ENCODE measurements at places on chromosomes 2 and 18.

DNA sequence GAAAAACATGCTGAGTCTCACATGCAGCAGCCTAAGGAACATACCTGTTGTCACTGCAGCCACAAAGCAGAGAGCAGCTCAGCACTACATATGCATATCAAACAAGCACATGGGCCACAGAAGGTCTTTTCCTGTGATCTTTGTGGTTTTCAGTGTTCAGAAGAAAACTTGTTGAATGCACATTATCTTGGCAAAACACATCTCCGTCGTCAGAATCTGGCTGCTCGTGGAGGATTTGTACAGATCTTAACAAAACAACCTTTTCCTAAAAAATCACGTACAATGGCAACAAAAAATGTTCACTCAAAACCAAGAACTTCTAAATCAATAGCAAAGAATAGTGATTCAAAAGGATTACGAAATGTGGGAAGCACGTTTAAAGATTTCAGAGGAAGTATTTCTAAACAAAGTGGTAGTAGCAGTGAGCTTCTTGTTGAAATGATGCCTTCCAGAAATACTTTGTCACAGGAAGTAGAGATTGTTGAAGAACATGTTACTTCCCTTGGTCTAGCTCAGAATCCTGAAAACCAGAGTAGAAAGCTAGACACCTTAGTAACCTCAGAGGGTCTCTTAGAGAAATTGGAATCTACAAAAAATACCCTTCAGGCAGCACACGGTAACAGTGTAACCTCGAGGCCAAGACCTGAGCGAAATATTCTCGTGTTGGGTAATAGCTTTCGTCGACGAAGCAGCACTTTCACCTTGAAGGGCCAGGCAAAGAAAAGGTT is 34.1 kb downstream of the ZNF407 start:
- no peak for DNase-seq

- no peak for DNase-seq
Measured at GRCh38 chr2:70472221-70472890, 81.3 kb downstream of the TGFA start.

DNA sequence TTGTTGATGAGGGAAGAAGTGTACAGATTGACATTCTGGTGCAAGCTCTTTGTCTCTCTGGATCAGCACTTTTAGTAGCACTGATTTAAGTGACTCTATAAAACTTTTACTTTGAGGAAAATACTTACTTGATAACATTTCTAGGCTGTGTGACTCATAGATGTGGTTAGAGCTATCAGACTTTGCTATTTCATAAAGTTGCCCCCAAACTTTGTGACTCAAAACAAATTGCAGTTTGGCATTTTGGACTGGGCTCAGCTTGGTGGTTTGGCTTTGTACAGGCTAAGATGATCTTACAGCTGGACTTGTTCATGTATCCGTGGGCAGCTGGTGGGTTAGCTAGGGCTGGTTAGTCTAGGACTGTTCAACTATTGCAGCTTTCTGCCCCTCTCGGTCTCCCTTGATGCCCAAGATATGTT is 42.1 kb upstream of the GLS start:
- no peak for DNase-seq

GRCh38 chr18:21081426-21081825 is 30.2 kb downstream of the ROCK1 start:
- DNase-seq, result no peak

DNA sequence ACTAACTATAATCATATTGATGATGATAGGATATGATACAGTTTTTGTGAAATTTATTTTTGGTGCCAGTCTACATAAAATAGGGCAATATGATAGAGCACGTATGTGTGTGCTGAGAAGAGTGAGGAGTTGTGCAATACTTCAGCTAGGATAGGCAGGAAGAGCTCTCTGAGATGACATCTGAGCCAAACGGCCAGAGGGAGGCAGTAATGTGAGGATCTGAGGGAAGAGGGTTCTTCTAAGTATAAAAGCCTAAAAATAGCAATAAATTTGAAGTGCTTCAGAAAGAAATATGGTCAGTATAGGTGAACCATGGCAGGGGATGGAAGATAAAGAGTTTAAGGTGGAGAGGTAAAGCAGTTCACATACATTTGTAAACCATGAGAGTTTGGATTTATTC is 102.5 kb downstream of the OLA1 start:
- DNase-seq, result no peak

- no peak for DNase-seq
Measured at GRCh38 chr2:99850084-99850710, 292.2 kb downstream of the AFF3 start.

GRCh38 chr2:151002959-151003600 is 258.6 kb downstream of the RBM43 start:
- DNase-seq, result no peak

DNA sequence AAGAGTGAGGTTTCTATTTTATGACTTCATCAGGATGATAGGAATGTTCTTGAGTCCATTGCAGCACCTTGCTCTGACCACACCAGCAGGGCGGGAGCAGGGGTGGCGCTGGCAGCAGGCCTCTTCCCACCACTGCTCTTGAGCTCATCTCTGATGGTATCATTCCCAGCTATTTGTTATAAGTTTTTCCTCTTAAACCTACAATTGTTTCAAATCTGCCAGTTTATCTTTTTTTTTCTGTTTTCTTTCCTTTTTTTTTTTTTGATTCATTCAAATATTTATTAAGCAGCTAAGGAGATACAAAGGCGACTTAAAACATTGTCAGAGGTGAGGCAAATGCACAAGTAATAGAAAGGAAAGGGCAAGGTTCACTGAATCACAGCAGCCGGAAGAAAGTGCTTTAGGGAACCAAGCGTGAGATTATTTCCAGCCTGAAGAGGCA is 28.7 kb downstream of the NIFK start:
- DNase-seq, result no peak

GRCh38 chr2:206565666-206566065 is 76.6 kb upstream of the FAM237A start:
- no peak for DNase-seq

DNA sequence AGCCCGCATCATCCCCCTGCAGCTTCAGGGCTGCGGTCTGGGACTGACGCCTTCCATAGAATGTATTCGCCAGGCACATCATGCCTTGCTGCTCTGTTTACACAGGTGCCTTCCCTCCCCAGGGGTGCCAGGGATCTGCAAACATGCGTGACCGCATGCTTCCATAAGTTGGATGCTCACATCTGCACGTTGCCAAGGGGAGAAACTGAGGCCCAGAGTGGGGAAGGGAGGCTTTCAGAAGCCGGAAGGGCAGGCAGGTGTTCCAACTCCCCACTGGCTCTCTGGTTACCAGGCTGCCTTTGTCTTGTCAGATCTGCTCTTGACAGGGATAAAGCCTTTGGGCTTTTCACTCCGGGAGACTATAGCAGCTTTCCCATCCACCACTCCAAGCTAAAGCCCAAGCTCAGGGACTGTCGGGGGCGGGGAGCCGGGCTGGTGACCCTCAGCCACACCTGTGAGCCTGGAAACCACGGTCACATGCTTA is 125.8 kb upstream of the TNP1 start:
- no peak for DNase-seq

GRCh38 chr2:43405829-43406228 is 179.4 kb upstream of the ZFP36L2 start:
- DNase-seq, result no peak

GRCh38 chr2:172233987-172234715 is 131.5 kb upstream of the DLX2 start:
- DNase-seq, result no peak

GRCh38 chr18:44681076-44681970 is 635 bp downstream of the SETBP1 start:
- DNase-seq, result no peak

DNA sequence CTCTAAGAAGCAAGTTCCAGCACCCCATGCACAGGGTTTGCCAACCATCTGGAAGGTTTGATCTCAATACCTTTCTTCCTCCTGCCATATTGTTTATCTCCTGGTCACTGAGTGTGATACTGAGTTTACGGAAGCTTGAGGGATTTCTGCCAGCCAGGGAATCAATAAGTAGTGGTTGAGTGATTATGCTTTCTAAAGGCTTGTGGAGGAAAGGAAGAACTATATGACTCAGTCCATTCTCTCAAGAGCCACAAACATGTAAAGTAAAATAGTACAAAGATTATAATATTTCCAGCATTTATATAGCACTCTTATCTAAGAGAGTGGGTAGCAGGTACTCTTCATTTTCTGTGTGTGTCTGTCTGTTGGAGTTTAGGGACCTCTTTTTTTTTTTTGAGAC is 49.2 kb downstream of the SLC4A3 start:
- no peak for DNase-seq

- no peak for DNase-seq
Measured at GRCh38 chr2:11292464-11293255, 51.8 kb downstream of the ROCK2 start.

- DNase-seq, result no peak
Measured at GRCh38 chr18:63869374-63869773, 18.1 kb upstream of the SERPINB2 start.

- DNase-seq, result no peak
Measured at GRCh38 chr2:239545741-239546392, 145.0 kb upstream of the HDAC4 start.

- no peak for DNase-seq
Measured at GRCh38 chr2:141923657-141924056, 207.2 kb downstream of the LRP1B start.

GRCh38 chr2:94990956-94991355 is 34.6 kb upstream of the MAL start:
- no peak for DNase-seq

DNA sequence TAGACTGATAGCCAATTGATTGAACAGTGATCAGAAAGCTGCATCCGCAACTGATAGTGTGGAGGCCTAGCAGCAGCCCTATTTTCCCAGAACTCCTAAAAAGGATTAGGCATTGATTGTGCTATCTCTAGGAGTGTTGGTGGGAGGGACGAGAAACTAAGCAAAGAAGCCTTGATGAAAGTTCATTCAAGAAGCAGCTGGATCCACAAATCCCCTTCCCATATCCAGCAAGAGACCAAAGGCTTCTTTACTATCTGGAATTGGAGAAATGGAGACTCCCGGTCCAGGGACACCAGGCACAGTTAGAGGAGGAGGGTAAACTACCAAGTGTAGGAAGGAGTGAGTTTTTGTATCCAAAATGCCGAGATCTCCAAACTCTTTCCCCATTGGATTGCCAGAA is 151.5 kb downstream of the ALK start:
- no peak for DNase-seq

- no peak for DNase-seq
Measured at GRCh38 chr2:192194866-192195547, at the start of gene TMEFF2. Gene TMEFF2, minus strand, starts transcription at chr2:192194933. Its CDS starts 409 bp downstream, at chr2:192194524.

DNA sequence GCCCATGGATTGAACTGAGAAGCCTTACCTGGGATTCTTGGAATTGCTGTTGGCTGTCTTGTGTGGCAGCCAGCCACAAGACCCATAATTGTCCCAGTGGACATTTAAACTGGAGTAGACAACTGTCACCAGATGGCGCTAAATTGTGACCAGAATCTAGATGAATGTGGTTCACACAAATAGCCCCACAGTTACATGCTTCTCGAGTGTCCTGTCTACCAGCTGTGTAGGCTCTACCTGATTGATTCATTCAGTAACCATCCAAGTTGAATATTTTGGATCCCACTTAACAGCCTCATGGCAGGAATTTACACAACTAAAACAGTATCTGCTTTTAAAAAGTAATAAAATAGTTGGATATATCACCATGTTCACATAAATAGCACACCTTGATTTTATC is 73.2 kb downstream of the MAP4K4 start:
- DNase-seq, result no peak

DNA sequence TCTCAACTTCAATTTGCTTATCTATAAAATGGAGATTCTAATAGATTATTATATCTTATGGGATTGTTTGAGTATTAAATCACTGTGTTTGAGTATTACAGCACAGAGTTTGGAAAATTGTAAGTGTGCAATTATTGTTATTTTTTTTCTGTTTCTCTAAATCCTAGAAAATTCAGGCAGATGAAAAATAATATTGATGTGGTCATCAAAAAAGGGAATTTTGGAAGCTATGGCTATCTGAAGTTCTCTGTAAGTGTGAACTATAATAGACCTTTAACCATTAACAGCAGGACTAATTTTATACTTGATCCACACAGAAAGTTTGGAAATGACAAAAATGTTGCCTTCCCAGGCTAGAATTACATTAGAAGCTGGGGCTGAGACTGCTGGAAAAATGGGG is 393.2 kb downstream of the SUCLG1 start:
- no peak for DNase-seq

DNA sequence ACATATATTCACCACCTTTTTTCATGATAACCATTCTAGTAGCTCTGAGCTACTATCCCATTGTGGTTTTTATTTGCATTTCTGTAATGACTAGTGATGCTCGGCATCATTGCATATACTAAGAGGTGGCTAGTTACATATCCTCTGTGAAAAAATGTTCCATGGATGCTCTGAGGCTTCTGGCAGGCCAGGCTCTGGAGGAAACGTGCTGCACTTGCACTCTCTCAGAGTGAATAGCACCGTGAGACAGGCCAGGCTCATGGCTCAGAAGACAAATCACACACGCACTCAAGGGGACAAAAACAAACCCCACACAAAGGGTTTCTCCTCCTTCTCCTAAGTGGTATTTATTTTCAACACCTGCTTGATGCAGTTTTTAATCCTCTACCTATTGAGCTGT is 1085.3 kb upstream of the CNTNAP5 start:
- DNase-seq, result no peak

DNA sequence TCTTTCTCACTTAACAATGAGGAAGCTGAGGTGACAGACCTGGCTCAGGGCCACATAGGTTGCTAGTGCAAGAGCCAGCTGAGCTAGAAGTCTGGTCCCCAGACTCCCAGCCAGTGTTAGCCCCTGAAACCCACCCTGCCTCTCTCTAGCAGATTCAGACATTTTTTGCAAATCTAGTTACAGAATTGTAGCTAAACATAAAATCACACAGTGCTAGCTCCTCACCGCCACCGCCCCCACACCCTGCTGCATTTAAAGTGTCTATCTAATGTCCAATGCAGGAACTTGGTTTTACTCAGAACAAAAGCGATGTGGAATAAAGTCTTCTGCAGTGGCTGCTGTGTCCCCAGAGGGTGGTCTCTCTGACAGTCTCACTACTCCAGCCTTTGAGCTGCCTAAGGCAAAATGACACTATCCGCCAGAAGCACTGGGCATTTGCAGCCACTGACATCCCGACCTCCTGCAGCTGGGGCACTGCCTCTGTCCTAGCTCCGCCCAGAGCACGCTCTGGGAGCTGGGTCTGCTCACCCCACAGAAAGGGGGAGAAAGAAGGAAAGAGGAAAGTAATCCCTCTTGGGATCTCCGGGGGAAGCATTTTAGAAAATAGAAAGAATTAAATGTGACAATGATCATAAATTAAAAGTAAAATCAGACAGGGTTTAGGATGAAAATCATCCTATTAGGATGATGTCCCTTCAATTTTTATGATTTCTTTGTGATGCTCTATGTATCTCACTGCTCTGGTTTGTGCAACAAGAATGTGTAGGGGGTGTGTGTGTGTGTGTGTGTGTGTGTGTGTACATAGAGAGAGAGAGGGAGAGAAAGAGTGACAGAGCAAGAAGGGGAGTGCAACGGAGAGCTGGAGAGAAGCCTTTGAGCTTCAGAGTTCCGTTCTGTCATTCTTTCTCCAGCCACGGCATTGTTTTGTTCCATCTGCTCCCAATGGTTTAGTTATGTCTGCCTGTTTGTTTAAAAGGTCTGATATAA is 50.5 kb upstream of the ST8SIA3 start:
- no peak for DNase-seq

GRCh38 chr2:174722942-174723592 is 41.2 kb downstream of the CHRNA1 start:
- DNase-seq, result no peak
